ENCODE measurements at places on chromosomes 12 and 14.

- DNase-seq, result no peak
These were observed 38.4 kb downstream of the AKAP3 start for GRCh38 chr12:4610481-4610880.

DNA sequence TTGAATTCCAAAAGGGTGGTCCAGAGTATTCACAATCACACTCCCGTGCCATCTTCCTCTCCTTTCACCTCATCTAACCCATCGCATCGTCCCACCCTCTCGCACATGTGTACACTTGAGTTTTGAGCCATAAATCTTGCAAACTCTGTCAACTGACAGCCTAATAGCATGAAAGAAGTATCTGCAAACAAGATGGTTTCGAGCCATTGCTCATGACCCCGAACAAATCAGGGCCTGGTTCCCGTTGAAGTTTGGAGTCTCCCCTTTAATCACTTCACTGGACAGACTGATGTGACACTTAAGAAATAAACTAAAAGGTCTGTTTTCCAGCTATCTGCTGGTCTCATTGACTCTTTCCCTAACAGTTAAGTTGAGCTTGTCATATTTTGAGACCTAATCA lies 223.6 kb upstream of the SOX5 start:
- DNase-seq, result no peak

GRCh38 chr12:132529906-132530305 lies 40.0 kb downstream of the FBRSL1 start:
- DNase-seq, result no peak

GRCh38 chr12:111443586-111443985 lies 37.9 kb downstream of the SH2B3 start:
- no peak for DNase-seq

DNA sequence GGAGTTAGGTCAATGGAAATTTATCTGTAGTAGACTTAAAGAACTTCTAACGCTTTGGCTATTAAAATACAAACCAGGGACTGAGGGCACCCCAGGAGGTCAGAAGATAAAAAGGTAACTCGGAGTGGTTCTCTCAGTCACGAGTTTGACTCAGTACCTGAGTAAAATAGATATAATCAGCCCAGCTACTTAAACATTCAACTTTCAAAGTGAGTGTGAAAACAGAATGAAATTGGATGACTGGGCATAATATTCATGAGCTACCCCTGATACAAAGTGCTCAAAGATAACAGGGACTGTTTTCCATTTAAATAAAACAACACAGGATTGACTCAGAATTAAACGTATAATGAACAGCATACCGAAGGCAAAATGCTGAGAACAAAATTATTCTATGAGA lies 75.0 kb downstream of the FOXN3 start:
- DNase-seq, result no peak

GRCh38 chr14:48560421-48560820 lies 885.0 kb upstream of the MDGA2 start:
- DNase-seq, result no peak

GRCh38 chr14:95553141-95553540 lies 18.3 kb downstream of the GLRX5 start:
- DNase-seq, result no peak

DNA sequence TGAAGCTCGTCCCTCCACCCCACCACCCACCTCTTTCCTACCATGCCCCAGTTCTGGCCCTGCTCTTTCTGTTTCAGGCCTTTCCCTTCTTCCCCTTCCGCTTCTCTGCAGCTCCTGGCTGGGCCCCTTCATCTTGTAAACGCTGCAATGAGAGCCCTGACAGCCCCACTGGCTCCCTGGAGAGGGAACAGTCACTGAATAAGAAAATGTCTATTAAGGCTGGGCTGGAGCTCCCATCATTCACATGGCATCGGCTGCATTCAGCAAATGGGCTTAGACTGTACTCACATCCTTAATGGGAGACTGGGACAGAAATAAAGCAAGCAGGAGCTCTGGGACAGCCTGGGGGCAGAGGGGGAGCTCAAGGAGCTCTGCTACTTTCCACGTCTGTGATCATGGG lies 45.2 kb upstream of the TUNAR start:
- DNase-seq, result no peak

DNA sequence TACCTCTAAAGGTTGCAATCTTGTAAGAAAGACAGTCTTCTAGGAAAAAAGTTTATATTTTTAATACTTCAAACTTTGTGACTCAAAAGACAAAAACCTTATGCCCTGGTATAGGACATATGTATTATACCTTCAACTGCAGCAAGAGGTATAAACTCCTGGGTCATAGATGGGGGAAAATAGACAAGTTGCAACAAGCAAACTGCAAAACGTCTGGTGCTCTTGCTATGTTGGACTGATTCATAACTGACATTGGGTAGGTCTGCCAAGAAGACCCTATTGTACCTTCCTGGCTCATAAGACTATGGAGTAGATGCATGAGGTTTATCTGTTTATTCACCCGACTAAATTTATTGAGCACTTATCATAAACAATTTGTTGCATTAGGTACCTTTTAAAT lies 40.9 kb downstream of the BEST3 start:
- DNase-seq, result no peak

- DNase-seq, result no peak
These were observed 84.4 kb downstream of the NINJ2 start for GRCh38 chr12:578748-579419.

GRCh38 chr12:114846771-114847170 lies 162.8 kb upstream of the TBX3 start:
- DNase-seq, result no peak

- DNase-seq, result no peak
These were observed 145.8 kb downstream of the MIPOL1 start for GRCh38 chr14:37343307-37344094.

GRCh38 chr14:56304456-56304855 lies 186.2 kb downstream of the PELI2 start:
- no peak for DNase-seq

DNA sequence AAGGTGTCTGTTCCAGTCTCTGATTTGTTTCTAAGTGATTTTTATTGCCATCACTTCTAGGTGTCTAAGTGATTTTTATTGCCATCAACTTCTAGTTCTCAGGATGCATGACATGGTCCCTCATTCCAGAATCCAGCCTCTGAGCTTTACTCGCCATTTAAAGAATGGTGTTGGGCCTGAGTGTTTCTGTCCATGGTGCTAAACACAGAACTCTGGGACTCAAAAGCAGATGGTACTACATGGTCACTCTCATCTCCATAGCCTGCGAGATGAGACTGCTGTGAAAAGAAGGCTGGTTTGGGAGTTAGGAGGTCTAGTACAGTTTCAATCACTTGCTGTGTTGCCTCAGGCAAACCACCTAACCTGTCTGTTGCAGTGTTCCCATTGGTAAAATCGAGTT lies 276.6 kb downstream of the NRXN3 start:
- DNase-seq, result no peak

DNA sequence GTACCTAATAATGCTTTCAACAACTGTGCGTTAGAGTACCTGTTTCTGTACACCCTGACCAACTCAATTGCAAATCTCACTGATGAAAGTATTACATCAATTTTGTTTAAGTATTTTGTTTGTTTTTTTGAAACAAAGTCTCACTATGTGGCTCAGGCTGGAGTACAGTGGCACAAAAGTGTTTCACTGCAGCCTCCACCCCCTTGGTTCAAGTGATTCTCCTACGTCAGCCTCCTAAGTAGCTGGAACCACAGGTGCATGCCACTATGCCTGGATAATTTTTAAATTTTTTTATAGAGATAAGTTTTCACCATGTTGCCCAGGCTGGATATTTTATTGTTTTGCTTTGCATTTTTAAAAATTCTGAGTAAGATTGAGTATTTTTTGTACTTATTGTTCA lies 46.7 kb downstream of the YEATS4 start:
- no peak for DNase-seq

- no peak for DNase-seq
These were observed 51.3 kb downstream of the RMST start for GRCh38 chr12:97513950-97514349.

GRCh38 chr14:93015505-93015904 lies 92.6 kb downstream of the CHGA start:
- DNase-seq, result no peak

DNA sequence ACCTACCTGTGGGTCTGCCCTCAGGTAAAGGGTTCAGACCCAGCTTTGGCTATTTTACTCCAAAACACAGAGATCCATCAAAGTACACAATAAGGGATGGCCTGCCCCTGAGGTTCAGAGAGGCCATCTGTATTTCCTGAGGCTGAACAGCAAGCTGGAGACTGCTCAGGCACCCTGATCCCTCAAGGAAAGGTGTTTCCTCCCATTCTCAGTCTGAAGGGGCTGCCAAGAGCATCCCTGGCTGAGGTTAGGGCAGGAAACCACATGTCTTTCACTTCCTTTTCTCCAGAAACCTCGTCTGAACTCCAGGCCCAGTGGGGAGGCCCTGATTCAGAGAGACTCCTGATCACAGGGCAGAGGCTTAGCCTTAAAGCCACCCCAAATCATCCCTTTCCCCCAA lies 1.5 kb downstream of the RILPL1 start:
- no peak for DNase-seq

DNA sequence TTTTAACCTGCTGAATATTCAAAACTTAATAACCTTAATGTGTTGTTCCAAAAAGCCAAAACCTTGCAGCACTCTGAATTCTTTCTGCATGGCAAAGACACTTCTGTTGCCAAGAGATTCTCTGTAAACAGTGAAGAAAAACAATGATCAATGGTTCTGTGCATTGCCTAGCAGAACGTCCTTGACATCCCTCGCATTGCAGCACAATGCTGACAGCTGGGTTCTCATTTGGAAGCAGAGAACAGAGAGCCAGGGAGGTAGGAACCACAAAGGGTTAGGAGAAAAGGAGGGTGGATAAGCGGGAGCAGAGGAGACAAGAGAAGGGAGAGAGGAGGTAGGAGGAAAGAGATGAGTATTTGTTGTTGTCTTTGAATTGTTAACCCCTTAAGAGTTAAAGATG lies 501.1 kb downstream of the NAV3 start:
- DNase-seq, result no peak

- DNase-seq, result no peak
These were observed 31.7 kb upstream of the SLC38A2 start for GRCh38 chr12:46404225-46404631.

- no peak for DNase-seq
These were observed 17.8 kb downstream of the RBM19 start for GRCh38 chr12:113948151-113948914.

DNA sequence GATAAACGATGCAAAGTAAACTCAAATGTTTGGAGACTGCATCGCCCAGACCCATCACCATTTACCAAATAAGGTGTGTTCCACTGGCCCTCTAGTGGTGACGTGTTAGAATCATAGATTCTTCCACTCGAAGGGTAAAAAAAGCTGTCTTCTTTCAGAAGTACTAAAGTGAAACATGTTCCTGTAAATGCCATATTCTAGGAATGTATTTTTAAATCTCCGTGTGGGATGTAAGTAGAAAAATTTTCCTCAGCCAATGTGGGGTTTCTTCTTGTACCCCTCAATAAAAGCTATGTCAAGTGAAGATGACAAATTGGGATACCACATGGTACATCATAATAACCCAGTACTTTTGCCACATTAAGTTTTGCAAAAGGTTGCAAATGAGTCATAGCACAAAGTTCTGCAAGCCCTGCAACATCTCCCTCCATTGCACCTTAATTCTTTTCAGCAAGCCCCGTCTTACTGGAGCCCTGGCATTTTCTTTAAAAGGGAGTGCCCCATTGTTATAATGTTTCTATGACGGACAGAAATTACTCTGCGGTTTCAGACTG lies 100.8 kb downstream of the CCER1 start:
- DNase-seq, result no peak

GRCh38 chr14:70881549-70882177 lies 25.6 kb upstream of the PCNX1 start:
- DNase-seq, result no peak

DNA sequence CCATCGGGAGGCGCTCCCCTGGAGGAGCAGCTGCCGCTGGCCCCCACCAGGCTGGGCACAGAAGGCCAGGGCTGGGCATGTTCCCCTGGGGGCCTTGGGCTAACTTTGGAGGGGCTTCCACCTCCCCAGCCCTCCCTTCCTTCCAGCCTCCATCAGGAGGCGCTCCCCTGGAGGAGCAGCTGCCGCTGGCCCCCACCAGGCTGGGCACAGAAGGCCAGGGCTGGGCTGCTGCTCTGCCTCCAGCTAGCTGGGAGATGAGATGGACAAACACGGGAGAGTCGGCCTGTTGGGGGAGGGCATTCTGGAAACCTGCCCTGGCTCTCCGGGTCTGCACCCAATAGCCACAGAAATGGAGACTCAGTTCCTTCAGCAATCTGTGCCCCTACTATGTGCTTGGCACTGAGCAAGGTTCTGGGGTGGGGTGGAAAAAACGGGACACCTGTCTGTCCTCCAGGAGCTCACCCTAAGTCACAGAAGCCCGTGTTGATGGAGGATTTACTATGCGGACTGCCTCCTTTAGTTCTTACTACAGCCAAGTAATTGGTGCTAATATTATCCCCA lies 39.0 kb upstream of the CORO1C start:
- DNase-seq, result no peak

DNA sequence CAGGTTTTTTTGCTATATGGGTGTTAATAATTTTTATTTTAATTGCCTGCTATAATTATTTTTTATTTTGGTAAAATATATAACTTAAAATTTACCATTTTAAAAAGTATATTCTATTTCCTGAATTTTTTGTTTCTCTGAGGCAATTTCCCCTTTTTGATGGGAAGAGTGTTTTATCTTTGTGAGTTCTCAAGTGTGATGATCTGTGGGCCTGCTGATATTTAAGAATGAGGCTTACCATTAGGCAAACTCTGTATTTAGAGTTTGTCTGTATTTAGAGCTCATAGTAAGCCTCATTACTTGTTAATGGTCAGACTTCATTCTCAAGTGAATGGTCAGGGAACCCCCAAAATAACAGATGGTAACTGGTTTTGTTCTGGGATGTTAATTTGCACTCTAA lies 48.0 kb downstream of the WNK1 start:
- DNase-seq, result no peak

GRCh38 chr14:68607867-68608573 lies 184.8 kb downstream of the ZFP36L1 start:
- DNase-seq, result no peak

DNA sequence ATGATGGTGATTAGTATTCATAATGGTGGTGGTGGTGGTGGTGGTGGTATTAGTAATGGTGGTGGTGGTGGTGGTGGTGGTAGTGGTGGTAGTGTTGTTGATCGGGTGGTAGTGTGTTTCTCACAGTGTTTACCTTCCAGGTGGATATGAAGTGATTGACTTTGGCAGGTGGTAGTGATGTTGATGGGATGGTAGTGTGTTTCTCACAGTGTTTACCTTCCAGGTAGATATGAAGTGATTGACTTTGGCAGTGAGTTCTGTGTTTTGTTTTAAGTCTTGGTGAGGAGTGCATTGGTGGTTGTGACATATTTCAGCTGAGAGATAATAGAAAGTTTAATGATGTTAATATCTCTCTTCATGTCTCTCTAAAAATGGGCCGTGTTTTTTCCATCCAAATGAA lies 189.4 kb downstream of the TMTC2 start:
- DNase-seq, result no peak
